ENCODE measurements at places on chromosomes 7 and 10.

DNA sequence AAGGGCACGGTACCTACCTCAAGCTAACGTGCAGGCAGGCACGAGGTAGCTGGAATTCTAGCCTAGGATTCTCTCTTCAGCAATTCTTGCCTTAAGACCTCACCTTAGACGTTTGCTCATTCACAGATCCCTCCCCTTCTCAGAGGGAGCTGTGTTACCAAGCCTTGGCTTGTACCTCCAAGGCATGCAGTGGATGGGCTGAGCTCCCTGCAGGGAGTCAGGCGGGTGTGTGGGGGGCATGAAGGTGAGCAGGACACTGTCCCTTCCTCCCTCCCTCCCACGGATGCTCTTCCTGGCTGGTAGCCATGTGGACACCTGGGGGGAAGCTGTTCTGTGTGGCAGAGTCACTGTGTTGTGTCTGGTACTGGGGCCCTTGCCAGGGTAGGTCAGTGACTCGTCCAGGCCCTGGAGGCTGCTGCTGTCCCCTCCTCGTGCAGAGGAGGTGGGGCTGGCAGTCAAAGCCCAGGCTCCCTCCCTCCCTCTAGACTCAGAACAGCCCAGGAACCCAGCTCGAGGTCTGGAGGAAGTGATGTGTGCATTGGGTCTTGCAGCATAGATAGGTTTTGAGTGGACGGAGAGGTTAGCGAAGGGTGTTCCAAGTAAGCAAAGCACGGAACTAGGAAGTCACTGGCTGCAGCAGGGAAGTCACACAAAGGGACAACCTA, 222.2 kb upstream of the SH2B2 start:
- no peak for DNase-seq

DNA sequence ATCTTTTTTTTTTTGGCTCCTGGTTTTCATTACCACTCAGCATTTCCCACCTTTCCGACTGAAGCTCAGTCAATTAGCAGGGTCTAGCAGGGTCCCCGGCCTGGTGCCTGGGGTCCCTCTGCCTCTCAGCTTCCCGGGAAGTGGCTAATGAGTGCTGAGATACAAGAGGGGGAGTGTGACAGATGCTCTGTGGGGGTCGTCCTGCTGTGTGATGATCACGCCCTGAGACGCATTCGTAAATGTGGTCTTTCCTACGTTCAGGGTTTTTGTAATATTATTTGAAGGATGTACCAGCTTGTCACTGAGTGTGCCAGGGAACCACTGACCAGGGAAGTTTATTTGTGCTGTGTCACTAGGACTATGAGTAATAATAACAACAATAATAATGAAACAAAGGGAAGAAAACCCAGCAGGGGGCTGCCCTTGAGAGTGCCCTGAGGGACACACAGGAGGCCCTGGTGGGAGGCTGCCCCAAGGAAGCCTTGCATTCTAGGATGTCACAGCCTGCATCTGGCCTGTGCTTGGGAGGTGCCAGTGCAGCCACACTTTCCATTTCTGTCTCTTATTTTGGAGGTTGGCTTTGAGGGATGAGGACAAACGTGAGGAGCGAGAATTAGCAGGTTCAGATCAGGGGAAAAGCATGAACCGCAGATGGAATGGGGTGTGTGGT, 337.8 kb downstream of the ADARB2 start:
- DNase-seq: no peak

GRCh38 chr7:191105-191980, 1.0 kb upstream of the FAM20C start:
- peak; percentile 43 for DNase-seq

- peak; percentile 36 for DNase-seq
These were observed 63.9 kb downstream of the TMEM209 start for GRCh38 chr7:130141161-130141883.

DNA sequence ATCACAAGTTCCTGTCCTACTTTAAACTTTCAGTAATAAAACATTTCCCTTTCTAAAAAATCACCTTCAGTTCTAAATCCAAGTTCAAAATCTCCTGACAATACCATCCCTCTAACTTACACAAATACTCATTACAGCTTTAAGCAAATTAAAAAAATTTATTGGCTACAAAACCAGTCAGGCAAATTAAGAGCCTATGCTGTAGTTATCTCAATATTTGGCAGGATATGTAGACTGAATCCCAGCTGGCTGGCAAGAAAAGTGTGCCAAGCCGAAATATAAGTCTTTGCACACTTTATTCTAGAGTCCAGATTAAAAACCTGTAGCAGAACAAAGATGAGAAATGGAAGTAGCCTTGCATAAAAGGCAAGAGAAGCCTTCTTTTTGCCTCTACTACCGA, 9.5 kb downstream of the WAPL start:
- DNase-seq: no peak

GRCh38 chr7:67698354-67698753, 701.7 kb downstream of the TYW1 start:
- DNase-seq: no peak

DNA sequence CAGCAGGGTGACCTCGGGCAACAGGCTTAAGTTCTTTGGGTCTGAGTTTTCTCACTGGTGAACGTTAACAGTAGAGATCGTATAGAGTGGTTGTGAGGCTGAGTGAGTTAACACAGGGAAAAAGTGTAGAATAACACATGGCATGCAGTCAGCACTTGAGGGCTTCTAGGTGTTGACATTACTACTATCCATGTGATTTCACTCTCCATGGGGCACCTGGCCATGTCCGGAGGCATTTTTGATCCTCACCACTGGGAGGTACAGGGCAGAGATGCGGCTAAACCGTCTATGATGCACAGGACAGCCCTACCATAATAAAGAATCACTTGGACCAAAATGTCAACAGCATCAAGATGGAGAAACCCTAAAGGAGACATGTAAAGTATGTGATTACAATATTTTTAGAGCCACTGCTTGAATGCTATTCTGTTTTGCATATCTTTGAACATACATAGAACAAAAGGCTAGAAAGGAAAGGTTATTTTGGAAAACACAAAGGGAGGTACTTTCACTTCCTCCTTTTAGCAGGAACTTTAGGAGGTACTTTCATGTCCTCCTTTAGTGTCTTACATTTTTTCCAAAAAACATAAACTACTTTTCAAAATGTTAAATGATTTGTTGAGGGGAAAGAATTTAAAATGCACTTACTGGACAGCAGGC, 44.3 kb downstream of the NOD1 start:
- no peak for DNase-seq

- no peak for DNase-seq
These were observed 133.0 kb upstream of the AUTS2 start for GRCh38 chr7:69465262-69465661.

DNA sequence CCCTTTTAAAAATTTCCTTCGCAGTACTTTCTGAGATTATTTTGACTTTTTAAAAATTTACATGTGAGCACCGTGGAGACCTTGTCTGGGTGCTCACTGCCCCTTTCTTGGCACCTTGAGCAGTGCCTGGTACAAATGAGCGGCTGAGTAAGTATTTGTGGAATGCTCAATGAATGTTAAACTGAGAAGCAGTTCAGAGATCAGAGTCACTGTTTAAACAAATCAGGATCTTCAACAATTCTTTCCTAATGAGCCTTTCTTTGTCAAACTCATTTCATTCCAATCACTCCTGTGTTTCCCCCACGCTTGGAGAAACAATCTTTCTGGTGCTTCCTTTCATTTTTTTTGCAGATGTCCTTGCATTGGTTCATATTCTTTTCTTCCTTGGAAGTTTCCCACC, 611.3 kb upstream of the GALNT17 start:
- peak; percentile 64 for DNase-seq

DNA sequence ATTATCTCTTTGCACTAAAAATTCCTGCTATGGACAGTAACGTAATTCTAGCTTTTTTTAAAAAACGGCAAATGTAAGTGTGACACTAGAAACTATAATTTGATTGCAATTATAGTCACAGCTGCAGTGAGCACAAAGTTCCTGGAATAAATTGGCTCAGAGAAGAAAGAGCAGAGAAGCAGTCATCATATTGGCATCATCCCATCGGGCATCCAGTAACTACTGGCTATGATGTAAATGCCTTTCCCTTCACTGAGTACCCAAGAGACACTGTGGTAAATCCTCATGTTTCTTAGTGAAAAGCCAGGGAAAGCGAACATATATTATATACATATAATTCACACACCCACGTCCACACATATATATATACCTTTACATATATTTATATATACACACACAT, 43.6 kb downstream of the PIP4K2A start:
- no peak for DNase-seq

- DNase-seq: no peak
These were observed 51.2 kb downstream of the ANKIB1 start for GRCh38 chr7:92296880-92297445.

DNA sequence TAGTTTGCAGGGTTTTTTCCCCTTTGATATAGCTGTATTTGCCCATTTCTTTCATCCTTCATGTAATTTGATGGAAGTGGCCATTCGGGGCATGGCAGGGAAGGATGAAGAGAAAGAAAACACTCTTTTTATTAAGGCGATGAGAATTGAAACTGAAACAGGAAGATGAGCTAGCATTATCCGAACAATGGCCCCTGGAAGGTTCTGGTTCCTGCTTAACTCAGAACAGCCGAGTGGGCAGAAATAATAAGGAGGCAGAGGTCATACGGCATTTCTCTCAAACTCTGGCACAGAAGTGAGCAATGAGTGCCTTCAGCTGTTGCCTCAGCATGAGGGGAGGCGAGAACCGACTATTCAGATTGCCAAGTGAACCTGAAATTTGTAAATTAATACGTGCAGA, 113.2 kb upstream of the MYO3A start:
- DNase-seq: no peak

- DNase-seq: peak; percentile 88
These were observed 76.8 kb downstream of the TPST1 start for GRCh38 chr7:66281678-66282590.

DNA sequence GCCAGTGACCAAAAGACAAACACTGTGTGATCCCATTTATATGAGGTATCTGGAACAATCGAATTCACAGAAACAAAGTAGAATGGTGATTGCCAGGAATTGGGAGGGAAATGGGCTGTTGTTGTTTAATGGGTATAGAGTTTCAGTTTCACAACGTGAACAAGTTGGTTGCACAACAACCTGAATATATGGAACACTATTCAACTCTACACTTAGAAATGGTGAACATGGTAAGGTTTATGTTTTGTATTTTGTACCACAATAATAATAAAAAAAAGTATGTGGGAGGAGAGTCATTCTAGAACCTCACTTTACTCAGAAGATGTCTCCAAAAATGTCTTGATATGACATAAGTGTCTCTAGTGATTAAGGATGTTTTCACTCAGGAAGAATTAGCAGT, 85.2 kb upstream of the SGCE start:
- DNase-seq: no peak

DNA sequence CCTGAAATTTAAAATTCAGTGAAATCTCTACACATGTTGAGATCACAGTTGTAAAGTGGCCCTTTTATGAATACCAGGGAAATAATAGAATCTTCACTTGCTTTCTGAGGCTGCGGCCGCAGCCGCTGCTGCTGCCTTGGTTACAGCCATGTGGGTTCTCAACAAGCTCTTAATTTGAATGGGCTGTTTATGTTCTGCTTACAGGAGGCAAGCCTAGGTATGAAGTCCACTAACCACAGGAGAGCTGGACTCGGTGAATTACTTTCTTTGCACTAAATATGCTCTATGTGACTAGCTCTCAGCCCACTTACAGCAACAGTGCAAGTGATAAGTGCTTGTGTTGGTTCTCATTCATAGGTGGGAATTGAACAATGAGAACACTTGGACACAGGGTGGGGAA, 410.8 kb downstream of the SFMBT2 start:
- DNase-seq: no peak

GRCh38 chr7:116101704-116102103, 71.1 kb upstream of the TFEC start:
- DNase-seq: no peak

- no peak for DNase-seq
These were observed 5.2 kb upstream of the HTR7 start for GRCh38 chr10:90862908-90863514.

GRCh38 chr10:7788639-7789286, 786 bp downstream of the ATP5F1C start:
- DNase-seq: no peak

GRCh38 chr10:121952226-121952625, 22.8 kb downstream of the NSMCE4A start:
- no peak for DNase-seq

GRCh38 chr10:89744026-89744425, 42.6 kb downstream of the KIF20B start:
- DNase-seq: no peak

GRCh38 chr10:29622382-29622922, 12.3 kb downstream of the SVIL start:
- DNase-seq: no peak

DNA sequence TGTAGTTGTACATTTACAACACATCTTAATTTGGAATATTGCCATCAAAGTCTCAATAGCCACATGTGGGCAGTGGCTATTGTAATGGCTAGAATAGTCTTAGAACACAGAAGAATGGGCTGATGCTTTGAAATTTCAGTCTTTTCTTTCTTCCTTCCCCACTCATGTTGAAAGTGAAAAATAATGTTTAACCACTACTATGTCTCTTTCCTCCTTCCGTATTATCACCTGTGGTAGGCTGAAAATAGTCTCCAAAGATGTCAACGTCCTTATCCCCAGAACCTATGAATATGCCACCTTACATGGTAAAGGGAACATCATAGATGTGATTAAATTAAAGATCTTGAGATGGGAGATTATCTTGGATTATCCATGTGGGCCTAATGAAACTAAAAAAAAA, 154.0 kb downstream of the SUGCT start:
- no peak for DNase-seq

GRCh38 chr7:129265328-129265727, 40.5 kb downstream of the AHCYL2 start:
- no peak for DNase-seq

DNA sequence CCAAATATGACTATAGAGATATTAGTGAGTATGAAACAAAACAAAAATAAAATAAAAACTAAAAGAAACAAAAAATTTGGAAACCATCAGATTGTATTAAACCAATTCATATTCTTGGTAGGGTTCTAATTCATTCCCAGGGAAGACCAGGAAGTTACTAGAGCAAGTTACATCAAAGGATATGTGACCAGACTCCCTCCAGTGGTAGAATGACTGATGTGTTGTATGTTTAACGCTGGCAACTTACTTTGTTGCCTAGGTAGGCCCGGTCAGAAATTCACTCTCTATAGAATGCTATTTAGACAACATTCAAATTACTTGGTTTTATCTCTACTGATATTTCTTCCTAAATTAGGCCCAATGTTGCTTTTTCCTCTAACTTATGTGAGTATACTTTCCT, 5.2 kb downstream of the PHYHIPL start:
- DNase-seq: peak; percentile 34

- DNase-seq: no peak
These were observed 591.4 kb downstream of the SORCS1 start for GRCh38 chr10:106573106-106573505.

GRCh38 chr10:80171248-80171660, 34.1 kb downstream of the ANXA11 start:
- DNase-seq: no peak

GRCh38 chr10:114100848-114101741, 57.4 kb downstream of the ADRB1 start:
- DNase-seq: no peak

- DNase-seq: peak; percentile 95
These were observed 309.1 kb downstream of the MDFIC start for GRCh38 chr7:115230882-115231571.
